ENCODE measurements at places on chromosomes 5 and 9. TPM values are rescaled to one million over a fixed set of nuclear protein-coding genes. Genes with fewer than 3 reads are reported as not detected.

FOXI1 gene
- total RNA-seq: not detected

PPP2CA gene
- 67.4 TPM for total RNA-seq

PCDHB6 gene
- total RNA-seq: 0.16 TPM

SCGB3A2 gene
- not detected for total RNA-seq

FBN2 gene
- 14.7 TPM for total RNA-seq

PDE8B gene
- total RNA-seq: not detected

LECT2 gene
- total RNA-seq: not detected

NKD2 gene
- total RNA-seq: 4.0 TPM

PHF24 gene
- total RNA-seq: 0.16 TPM

NMUR2 gene
- not detected for total RNA-seq

SPINK5 gene
- total RNA-seq: 0.09 TPM

CDH10 gene
- not detected for total RNA-seq

SEMA4D gene
- 0.09 TPM for total RNA-seq

TESK1 gene
- 11.9 TPM for total RNA-seq

PARP8 gene
- total RNA-seq: 8.0 TPM

SPACA9 gene
- 2.7 TPM for total RNA-seq

GDA gene
- total RNA-seq: not detected

SLC35D2 gene
- total RNA-seq: 13.1 TPM

RNF180 gene
- 0.63 TPM for total RNA-seq

S100Z gene
- total RNA-seq: not detected

CD74 gene
- 0.94 TPM for total RNA-seq

PIP5K1B gene
- not detected for total RNA-seq

PSD2 gene
- under 0.01 TPM for total RNA-seq

FOXD4L6 gene
- not detected for total RNA-seq

ZNF366 gene
- not detected for total RNA-seq

LMX1B gene
- total RNA-seq: not detected
